ENCODE measurements at places on chromosomes 2 and 18.

DNA sequence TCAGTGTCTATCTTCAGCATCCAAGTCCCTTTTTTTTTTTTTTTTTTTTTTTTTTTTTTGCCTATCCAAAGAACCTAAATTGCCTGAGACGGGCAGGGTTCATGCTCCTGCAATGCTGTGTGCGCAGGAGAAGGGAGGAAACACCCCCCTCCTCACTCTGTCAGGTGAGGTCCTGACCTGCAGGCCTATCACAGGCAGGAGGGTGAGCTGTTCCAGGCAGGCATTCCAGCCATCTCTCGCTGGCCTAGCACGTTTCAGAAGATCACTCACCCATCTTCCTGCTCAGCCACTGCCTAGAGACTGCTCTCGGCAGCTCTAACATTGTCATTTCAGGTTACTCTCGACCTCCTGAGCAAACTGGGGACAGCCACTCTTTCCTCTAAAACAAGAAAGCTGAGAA lies 48.4 kb upstream of the LAPTM4A start:
- DNase-seq = no peak

GRCh38 chr18:57755473-57756067 lies 47.5 kb downstream of the ATP8B1 start:
- no peak for DNase-seq

- peak; percentile 62 for DNase-seq
These were observed 21.9 kb upstream of the MTERF4 start for GRCh38 chr2:241123816-241124536.

GRCh38 chr2:11862049-11862448 lies 115.6 kb downstream of the LPIN1 start:
- no peak for DNase-seq

- peak; percentile 41 for DNase-seq
These were observed 34.5 kb downstream of the NEURL3 start for GRCh38 chr2:96470636-96471035.

Data from CD4-positive, alpha-beta T cell treated with Interleukin-15 for 4 hours (primary cell).